ENCODE measurements at places on chromosomes 5 and 9.

DNA sequence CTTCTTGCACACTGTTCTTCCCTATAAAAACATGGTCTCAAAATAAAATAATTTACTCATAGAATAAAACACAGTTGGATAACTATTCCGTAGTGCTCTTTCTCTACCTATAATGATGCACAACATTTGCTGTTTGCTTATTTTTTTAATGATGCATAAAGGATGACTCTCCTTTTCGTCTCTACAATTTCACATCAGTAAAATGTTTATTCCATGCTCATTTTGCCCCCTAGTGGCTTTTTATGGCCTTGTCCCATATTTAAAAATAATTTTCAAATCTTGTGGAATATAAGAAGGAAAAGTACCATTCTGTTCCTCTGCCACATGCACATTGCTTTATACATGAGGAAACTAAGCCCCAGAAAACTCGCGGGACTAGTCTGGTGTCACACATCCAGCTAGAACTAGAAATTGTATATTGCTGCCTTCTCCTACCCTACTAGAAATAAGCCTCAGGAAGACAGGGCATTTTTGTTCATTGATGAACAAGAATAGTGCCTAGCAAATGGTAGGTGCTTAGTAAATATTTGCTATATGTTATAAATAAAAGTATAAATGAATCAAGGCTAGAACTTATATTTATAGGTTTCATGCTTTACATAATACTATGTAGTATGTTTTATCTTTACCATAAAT lies 12.7 kb downstream of the KCTD16 start:
- DNase-seq: no peak

DNA sequence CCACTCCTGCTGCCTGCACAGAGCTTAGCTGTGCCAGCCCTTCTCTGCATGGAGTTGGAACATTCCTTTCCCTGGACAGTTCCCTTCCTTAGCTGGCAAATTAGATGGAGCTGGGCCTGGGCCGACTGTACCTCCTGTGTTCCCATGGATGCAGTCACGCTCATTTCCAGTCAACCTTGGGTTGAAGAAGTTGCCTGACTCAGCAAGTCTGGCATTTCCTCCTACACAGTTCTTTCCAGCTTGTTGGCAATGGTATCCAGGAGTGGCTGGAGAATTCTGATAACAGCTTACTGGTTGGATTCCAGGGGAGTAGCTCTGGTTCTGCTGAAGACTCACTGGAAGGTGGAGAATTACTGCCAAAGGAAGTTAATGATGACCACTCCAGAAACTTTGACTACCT lies 9.2 kb upstream of the TAF1L start:
- DNase-seq: no peak

GRCh38 chr5:149128023-149128875 lies 13.0 kb upstream of the ABLIM3 start:
- no peak for DNase-seq

DNA sequence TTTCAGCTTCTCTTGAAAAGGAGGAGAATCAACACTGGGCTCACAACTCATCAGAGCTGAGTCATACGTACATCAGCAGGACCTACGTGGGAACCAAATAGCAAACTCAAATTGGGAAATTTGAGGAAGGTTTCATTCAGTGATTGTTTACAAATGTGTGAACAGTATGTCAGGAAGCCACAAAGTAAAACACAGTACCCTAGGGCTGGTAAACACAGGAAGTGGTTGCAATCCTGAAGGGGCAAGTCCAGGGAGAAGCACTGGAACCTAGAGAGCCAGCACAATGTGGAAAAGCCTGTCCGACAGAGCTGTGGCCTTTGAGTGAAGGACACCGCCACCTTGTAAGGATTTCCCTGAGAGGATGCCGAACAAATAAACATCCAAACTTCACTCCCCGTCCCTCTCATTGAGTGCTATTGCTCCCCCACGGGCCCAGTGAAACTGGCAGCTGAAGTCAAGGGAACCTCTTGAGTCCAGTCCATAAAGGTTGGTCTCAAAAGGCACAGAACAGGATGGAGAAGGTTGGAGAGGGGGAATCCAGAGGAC lies 26.7 kb upstream of the RICTOR start:
- DNase-seq: no peak

GRCh38 chr5:142074006-142074405 lies 34.6 kb upstream of the NDFIP1 start:
- no peak for DNase-seq

DNA sequence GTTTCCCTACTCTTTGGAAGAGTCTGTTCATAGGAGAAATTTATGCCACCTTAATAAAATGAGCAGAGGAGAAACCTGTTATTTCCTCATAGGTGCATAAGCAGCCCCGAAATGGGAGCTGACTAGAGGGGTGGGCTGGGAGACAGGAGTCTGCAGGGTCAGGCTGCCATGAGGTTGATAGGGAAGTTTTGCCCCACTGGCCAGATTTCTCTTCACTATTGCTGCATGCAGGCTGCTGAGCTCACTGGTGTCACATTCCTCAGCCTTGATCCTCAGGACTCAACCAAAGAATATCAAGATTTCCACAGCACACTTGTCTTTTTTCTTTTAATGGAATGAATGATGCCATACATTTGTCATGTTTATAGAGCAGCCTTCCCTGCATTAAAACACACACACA lies 60.7 kb downstream of the BHMT start:
- DNase-seq: no peak

- DNase-seq: no peak
Measured at GRCh38 chr5:107365320-107366109, 305.2 kb downstream of the EFNA5 start.

- DNase-seq: no peak
Measured at GRCh38 chr9:131837316-131837715, 97.4 kb upstream of the RAPGEF1 start.

- no peak for DNase-seq
Measured at GRCh38 chr5:132375957-132376356, 6.4 kb downstream of the SLC22A5 start.

DNA sequence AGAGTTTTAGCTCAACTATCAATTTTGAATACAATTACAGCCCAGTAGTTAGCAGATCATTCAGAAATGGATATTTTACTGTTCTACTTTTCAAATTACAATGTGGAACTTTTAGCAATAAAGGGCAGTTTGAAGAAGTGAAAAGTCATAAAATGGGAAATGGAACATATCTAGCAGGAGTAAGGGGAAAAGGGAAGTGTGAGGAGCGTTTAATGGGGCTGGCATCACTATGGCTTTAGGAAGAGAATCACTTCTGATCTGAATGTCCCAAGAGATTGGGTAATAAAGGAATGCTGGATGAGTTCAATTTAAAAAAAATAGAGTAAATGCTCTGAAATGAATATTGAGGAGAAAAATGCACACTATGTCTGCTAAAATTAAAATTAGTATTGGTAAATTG lies 77.4 kb downstream of the ATPSCKMT start:
- DNase-seq: no peak

DNA sequence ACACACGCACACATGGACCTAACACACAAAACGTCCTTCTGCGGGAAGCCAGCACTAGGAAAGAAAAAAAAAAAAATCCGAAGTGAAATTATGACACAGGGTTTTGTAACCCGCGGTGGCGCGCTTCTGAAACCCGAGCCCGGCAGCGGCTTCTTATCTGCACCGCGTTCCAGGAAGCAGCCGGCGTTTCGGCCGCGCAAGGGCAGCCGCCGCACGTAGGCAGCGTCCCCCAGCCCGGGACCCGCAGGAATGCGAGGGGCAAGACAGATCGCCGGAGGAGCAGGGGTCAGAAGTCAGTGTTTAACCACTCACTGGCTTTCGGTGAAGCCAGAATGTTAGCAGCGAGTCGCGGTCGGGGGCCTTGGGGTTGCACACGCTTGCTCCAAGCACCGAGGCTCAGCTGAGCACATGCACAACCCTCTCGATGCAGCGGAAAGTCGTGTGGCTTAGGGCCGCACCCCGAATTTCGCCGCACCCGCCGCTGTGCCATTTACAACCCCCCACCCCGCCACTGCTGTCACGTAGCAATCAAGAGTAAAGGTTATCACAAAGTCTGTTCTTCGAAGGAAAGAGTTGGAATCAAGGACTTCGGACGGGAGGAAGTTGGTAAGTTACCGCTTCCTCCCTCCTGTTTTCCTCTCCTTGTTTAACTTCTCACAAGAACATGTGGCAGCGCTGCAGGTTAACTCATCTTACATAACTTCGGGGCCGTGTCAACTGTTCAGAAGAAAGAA lies 167.9 kb downstream of the AUH start:
- peak; percentile 14 for DNase-seq

DNA sequence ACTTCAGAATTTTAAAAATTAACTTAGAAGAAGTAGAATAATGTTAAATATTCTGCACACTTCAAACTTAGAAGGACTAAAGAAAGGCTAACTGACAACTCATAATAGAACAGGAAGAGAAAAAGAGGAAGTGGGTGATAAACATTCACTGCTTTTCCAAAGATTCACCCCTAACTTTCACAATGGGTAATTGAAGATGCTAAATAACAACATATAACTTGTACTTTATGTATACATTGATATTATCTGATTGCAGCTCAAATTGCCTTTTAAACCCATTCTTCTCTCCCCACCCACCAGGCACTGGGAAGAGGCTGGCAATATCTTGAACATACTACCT lies 376.6 kb downstream of the EFNA5 start:
- no peak for DNase-seq

- DNase-seq: no peak
Measured at GRCh38 chr9:131334629-131335367, 45.3 kb downstream of the PLPP7 start.

GRCh38 chr9:124214116-124214515 lies 43.6 kb upstream of the NEK6 start:
- no peak for DNase-seq

DNA sequence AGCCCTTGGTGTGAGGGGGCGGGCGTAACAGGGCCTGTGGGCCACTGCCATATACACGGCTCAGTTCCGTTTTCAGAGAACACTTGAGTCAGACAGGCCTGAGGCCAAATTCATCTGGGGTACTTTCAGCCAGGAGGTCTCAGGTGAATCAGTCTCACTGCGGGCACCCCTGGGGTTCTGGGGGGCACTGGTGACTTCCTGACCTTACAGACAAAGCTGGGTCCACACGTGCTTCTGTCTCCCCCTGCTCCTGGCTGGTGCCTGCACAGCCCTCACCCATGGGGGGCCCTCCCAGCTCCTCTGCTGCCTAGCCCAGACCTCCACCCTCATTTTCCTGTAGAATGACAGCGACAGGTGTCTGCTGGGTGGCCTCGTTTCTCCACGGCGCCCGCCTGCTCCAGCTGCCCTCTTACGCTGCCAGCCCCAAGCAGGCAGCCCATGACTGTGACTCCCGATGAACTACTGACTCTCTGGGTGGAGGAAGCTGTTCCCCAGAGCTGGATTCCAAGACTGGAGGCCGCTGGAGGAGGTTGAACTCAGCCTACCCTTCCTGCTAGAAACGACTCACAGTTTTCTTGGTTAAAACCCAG lies 374.1 kb upstream of the IRX4 start:
- DNase-seq: no peak

GRCh38 chr5:100043475-100043874 lies 491.7 kb upstream of the FAM174A start:
- no peak for DNase-seq

DNA sequence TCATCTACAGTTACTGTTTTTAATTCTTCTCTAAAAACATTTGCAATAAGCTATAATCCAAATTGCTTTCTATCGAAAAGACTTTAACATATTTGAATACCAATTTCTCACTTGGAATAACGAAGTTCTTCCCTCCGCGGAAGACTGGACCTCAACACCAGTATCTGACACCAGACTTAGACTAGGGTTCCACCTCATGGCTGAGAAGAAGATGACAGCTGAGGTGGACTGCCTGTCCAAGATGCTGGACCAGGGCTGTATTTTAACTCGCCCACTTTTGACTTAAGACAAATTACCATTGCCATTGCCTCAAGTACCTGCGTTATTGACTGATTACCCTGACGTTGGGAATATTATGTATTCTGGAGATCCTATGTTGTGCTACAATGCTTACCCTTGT lies 34.1 kb downstream of the ZMAT2 start:
- DNase-seq: no peak

DNA sequence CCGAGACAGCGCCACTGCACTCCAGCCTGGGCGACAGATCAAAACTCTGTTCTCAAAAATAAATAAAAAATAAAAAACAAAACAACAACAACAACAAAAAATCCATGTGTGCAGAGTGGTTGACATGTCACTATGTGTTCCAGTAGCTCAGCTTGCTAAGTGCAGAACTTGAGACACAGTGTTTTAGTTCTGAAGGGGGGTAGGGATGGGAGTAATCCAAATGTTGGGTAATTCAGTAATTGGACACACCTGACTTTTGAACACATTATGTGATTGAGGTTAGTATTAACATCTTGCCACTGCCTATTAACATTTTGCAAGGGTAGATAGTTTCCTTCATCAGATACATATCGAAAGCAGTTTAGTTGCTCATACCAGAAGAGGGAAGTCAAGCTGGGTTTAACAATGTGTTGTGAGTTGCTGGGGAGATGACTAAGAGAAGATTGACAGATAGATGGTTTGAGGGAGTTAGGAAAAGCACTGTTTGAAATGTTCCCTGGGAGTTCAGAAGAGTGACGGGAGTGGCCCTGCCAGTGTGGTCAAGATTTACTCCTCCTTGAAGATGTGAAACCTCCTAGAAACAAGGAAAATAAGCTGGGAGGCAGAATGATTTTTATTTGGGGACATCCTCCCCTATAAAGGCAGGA lies 928 bp downstream of the HACD4 start:
- no peak for DNase-seq

- no peak for DNase-seq
Measured at GRCh38 chr5:10288592-10289219, 19.0 kb downstream of the CMBL start.

- no peak for DNase-seq
Measured at GRCh38 chr5:135025730-135026644, 8.0 kb downstream of the PITX1 start.

DNA sequence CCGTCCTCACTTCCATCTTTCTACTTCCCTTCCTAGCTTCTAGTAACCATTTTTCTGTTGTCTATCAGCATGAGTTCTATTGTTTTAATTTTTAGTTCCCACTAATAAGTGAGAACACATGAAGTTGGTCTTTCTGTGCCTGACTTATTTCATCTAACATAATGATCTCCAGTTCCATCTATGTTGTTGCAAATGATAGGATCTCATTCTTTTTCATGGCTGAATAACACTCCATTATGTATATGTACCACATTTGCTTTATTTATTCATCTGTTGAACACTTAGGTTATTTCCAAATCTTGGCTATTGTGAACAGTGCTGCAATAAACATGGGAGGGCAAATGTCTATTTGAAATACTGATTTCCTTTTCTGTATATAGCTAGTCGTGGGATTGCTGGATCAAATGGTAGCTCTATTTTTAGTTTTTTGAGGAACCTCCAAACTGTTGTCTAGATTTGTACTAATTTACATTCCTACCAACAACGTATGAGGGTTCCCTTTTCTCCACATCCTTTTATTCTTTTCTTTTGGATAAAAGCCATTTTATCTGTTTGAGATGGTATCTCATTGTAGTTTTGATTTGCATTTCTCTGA lies 50.3 kb downstream of the NSD1 start:
- no peak for DNase-seq

GRCh38 chr5:33457817-33458216 lies 17.1 kb downstream of the TARS1 start:
- no peak for DNase-seq

All from T-helper 22 cell (primary cell).